ENCODE measurements at places on chromosomes 2 and 18.

GRCh38 chr2:220935789-220936321 is 636.2 kb downstream of the EPHA4 start:
- DNase-seq: no peak

DNA sequence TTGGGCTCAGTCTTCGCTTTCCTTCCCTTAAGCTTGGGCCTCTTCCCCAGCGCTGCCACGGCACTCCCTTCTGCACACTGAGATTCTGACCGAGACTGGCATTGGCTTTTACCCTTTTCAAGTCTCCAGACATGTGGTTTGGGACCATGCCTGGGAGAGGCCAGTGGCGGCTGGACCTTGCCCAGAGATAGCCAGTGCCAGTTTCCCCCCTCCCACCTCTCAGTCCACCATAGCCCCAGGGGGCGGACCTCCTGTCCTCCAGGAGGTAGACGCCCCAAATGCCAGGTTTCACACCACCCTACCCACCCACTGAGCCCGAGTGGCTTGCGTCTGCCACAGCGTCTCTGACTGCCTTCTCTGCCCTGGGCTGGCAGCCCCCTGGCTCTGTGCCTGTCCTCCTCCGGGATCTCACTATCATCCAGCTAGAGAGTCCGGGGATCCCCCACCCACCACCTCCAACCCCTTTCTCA is 47.7 kb downstream of the INPP5D start:
- no peak for DNase-seq

DNA sequence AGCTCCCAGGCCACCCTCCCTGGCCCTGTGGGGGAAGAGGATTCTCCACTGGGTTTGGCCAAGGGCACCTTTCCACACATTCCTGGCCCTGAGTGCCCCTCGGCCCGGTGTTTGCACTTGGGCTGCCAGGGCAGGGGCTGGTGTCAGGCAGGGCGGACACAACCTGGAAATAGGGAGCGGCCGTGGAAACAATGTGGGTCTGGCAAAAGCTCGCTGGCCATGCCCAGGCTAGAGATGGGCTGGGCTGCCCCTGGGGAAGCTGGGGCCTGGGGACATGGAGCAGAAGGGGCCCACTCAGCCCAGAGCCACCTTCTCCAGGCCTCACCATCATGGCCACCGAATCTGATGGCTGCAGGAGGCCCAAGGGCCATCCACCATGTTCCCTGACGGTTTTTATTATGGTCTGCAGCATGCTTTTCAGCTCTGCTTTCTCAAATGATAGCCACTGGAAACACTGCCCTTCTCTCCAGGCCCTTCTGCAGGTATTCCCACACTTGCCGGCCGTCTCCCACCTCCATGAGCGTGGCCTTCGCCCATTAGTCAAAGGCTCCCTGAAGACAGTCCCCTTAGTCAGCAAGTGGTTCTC is 275.1 kb downstream of the CYP26B1 start:
- DNase-seq: no peak

DNA sequence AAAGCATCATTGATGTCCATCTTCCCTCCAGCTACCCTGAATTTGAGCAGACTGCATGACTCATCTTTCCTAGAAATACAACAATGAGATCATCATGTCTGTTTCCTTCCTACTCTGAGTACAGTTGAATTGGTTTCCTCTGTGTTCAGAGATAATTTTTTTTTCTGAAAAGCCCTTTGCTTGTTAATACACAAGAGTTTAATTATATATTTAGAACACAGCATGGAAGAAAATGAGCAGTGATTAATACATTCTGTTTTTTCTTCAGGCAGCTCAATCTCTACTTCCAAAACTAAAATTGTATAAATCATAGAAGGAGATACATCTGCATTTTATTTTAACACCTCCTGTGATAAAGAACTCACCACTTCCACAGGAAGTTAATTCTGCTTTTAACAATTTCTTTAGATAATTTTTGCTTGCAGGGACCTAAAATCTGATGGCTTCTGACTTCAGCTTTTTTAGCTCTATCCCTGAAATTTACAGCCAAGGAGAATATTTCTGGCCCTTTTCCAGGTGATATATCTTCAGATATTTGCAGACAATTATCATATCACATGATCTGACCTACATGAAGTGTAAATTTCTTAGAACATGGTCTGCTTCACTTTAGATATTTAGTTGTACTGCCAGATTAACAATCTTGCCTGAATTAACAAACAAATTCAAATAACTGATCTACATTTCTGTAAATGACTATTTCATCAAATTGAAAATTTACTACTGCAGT is 249.0 kb downstream of the TRIB2 start:
- DNase-seq: peak; percentile 76

- no peak for DNase-seq
Observed at GRCh38 chr2:200092235-200092634, 136.9 kb downstream of the MAIP1 start.

DNA sequence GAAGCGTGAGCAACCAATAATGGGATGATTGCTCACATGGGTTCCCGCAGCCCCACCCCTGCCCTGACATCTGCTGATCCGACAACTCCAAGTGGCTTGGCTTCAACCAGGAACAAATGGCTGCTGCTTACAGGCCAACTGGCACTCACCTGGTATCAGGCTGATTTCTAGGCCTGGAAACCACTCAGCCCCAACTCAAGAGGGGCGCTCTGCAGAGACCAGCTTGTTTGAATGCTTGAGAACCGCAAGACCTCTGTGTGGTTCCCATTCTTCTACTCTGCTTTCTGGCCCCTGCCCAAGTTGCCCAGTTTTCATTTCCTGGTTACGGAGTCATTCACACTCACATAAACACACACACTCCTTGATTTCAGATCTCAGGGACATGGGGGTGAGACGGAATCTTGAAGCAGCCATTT is 52.0 kb downstream of the TNP1 start:
- peak; percentile 3 for DNase-seq

GRCh38 chr2:232993231-232993821 is 19.7 kb downstream of the NGEF start:
- DNase-seq: no peak

DNA sequence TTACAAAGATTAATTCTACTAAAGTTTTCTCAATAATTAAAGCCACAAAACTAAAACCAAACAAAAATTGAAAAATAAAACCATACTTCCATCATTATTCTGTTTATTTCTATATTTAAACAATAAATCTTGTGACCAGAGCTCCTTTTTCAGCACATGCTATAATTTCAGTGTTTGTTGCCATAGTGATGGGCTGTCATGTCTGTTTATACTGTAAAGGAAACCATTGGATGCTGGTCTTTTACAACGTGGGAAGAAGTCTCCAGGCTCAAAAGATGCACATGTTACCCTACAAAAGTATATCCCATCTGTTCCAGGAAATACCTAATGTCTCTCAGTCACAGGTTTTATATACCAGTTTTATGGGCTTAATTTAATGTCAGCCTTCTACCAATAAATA is 100.1 kb upstream of the MC2R start:
- no peak for DNase-seq

- no peak for DNase-seq
Observed at GRCh38 chr2:119431155-119431975, at the start of gene TMEM37. Gene TMEM37, plus strand, starts transcription at chr2:119431854. Its CDS starts 50 bp downstream, at chr2:119431904.

DNA sequence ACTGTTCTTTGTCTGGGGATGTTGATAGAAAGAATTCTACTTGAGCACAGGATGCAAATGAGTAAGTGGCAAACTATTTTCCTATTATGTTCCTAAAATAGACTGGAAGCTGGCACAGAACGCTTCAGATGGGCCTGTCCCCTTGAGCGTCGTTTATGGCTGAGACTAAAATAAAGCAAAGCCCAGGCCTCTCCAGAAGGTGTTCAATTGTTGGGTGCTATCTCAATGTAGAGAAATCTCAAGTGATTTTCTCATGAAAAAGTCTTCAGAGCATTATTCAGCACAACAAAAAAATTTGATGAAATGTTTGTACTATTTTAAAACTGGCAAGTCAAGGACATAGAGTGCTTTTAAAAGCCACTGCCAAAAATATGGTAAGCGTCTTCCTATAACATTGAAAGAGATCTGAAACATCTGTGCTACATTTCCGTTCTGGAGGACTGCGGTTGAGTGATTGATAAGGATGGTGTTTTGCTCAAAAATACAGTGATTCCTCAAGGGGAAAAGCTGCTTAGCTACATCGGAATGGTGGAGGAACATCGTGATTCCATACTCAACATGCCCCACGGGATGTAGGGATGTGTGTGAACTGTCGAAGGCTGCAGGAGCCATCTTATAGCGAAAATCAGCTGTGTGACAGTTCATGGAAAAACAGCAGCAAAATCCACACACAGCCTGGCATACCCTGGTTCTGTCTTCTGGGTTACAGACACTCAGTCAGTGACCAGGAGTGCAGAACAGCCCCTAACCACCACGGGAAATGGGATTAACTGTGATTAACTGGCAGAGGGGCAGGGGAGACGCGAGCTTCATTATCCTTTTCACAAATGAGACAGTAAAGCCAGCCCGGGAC is 10.4 kb upstream of the LRRFIP1 start:
- DNase-seq: peak; percentile 89

DNA sequence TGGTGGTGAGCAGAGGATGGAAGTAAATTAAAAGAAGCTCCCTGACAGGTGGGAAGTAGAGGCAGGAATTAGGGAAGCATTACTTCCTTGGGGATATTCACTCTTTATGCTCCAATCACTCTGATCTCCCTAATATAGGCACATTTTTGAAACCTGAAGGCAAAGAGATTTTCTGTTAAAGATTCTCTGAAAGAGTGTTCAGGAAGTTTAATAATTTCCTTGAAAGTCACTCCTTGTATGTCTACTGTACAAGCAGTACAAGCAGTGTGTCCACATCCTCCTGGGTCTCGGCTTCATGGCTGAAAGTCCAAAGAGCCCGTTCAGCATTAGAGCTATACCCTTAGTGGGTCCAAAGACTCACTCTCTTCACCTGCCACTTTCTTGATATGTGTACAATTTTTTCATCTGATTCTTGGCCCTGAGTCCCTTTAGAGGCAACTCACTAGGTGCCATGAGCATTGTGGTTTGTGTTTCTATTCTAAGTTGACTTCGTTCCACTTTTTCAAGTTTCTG is 60.2 kb downstream of the AAK1 start:
- no peak for DNase-seq

GRCh38 chr2:151767536-151767935 is 33.3 kb upstream of the NEB start:
- DNase-seq: no peak

- peak; percentile 36 for DNase-seq
Observed at GRCh38 chr2:108171657-108172056, 68.1 kb upstream of the SULT1C3 start.

DNA sequence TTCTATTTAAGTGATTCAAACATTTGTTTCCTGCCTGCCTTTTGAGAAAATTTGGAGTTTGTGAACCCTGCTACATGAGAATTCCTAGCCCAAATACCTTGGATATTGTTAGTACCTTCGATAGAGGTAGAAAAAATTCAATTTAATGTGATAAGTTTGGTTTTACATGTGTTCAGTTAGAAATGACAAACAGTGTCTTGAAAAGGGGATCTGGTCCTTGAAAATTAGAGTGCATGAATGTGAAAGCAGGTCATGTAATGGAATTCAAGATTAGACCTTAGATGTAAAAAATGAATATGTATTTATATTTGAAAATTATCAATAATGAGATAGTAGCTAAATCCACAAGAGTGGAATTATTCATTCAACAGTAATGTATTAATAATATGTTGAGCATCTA is 70.5 kb downstream of the PIK3C3 start:
- DNase-seq: no peak

DNA sequence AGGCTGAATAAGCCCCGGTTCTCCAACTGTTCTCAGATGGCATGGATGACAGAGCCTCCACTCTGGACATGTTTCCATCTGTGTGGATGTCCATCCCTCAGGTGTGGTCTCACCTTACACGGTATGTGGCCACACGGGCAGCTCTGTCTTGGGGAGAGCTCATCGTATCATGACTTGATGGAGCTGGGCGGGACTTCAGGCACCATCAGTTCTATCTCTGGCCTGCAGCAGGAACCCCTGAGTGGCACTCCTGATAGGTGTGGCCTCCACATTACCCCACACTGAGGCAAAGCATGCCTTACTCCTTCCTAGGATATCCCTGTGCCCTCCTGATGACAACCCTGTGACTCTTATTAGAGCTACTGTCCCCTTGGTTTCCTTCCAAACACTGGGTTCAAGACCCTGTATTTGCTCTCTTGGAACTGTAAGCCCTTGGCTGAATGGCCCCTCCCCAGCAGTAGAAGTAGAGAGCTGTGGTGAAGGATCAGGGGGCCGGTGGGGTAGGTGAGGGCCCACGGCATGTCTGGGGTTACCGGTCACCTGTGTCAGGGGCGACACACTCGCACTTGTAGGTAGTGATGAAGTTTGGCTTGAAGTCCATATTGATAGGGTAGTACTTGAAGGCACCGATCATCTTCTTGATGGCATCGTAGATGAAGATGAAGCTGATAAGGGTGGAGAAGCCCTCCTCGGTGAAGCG is 48.2 kb downstream of the MTHFD2 start:
- no peak for DNase-seq

DNA sequence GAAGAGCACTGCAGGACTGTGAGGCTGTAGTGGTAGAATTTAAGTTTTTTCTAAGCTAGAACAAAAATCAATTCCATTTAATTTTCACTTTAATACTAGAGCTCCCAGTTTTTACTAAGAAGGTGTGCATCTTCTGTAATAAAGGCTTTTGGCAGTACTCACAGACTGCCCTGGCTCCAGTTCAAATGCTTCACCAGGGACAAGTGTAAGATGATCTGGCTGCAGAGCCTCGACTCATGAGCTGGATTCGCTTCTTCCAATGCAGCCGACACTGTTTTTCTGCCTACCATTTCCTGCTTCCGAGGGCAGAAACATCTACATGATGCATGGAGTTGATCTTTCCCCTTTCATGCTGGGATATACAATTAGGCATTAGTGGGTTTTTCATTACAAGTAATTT is 87.0 kb downstream of the FARSB start:
- DNase-seq: no peak

- no peak for DNase-seq
Observed at GRCh38 chr18:46310258-46310657, 206.1 kb downstream of the HAUS1 start.

DNA sequence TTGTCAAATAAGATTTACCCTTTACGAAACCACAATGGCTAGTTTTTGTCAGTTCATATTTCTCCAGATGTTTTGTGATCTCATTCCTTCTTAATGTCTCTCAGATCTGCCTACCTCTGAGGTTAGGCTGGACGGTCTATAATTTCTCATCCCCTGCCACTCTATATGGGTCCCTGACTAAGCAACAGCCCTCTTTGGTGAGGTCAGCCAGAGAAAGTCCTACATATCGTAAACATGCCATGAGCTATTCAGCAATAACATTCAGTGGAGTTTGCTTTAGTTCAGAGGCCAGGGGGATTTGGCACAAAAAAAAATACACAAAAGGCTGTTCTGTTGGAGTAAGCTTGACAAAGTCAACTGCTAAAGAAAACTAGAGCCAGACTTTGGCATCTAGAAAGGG is 192.1 kb upstream of the NCKAP5 start:
- DNase-seq: no peak
